Placental epithelial cell (primary cell): ENCODE measurements at places on chromosomes 7 and 10. TPM values are rescaled to one million over a fixed set of nuclear protein-coding genes. Genes with fewer than 3 reads are reported as not detected.

The CACNB2 gene
- total RNA-seq = under 0.01 TPM in 1 of 2 replicates, not detected in the other

The REPIN1 gene
- total RNA-seq = 19.2 and 30.3 TPM in 2 replicates

The TMEM176A gene
- total RNA-seq = not detected in 2 replicates

The FZD8 gene
- 13.8 and 19.6 TPM in 2 replicates for total RNA-seq

The SUV39H2 gene
- 8.6 and 13.8 TPM in 2 replicates for total RNA-seq

The AKR1C8 gene
- total RNA-seq = not detected in 2 replicates

The HTR7 gene
- total RNA-seq = 0.39 TPM in 1 of 2 replicates, not detected in the other

The SLC16A9 gene
- under 0.01 TPM in 1 of 2 replicates, not detected in the other for total RNA-seq

The EVX1 gene
- total RNA-seq = not detected in 2 replicates

The AQP1 gene
- total RNA-seq = 0.39 and 1.5 TPM in 2 replicates

The TUBB8 gene
- total RNA-seq = not detected in 2 replicates

The MMP21 gene
- 0.11 TPM in 1 of 2 replicates, not detected in the other for total RNA-seq

The ANKMY2 gene
- 20.2 and 25.9 TPM in 2 replicates for total RNA-seq

The ADAM8 gene
- total RNA-seq = 1.2 and 1.6 TPM in 2 replicates

The ANKRD30A gene
- not detected in 2 replicates for total RNA-seq

The AS3MT gene
- total RNA-seq = 2.4 and 3.7 TPM in 2 replicates

The ENKUR gene
- total RNA-seq = 0.39 and 1.1 TPM in 2 replicates

The ATP6V0E2 gene
- total RNA-seq = 7.5 and 7.9 TPM in 2 replicates

The JAZF1 gene
- 1.2 and 1.5 TPM in 2 replicates for total RNA-seq

The CHST15 gene
- total RNA-seq = 4.7 and 16.1 TPM in 2 replicates

The WEE2 gene
- total RNA-seq = not detected in 2 replicates

The ANKRD1 gene
- 14.5 TPM in 1 of 2 replicates, not detected in the other for total RNA-seq

The ANKRD7 gene
- total RNA-seq = 0.79 and 1.2 TPM in 2 replicates

The CDCA7L gene
- total RNA-seq = 13.3 and 21.9 TPM in 2 replicates

The OR2A42 gene
- total RNA-seq = not detected in 2 replicates

The PNLIPRP2 gene
- not detected in 2 replicates for total RNA-seq

The PSTK gene
- total RNA-seq = 3.3 and 4.7 TPM in 2 replicates

The SMNDC1 gene
- total RNA-seq = 7.2 and 8.2 TPM in 2 replicates

The ANAPC16 gene
- 81.3 and 83.2 TPM in 2 replicates for total RNA-seq

The CYP3A5 gene
- total RNA-seq = under 0.01 TPM in 1 of 2 replicates, not detected in the other

The MMD2 gene
- not detected in 2 replicates for total RNA-seq
